ENCODE measurements at places on chromosomes 4 and X. TPM values are rescaled to one million over a fixed set of nuclear protein-coding genes. Genes with fewer than 3 reads are reported as not detected.

CTSO gene
- 6.2 TPM for total RNA-seq

CCNB3 gene
- total RNA-seq, result 0.11 TPM

POU3F4 gene
- not detected for total RNA-seq

DNA sequence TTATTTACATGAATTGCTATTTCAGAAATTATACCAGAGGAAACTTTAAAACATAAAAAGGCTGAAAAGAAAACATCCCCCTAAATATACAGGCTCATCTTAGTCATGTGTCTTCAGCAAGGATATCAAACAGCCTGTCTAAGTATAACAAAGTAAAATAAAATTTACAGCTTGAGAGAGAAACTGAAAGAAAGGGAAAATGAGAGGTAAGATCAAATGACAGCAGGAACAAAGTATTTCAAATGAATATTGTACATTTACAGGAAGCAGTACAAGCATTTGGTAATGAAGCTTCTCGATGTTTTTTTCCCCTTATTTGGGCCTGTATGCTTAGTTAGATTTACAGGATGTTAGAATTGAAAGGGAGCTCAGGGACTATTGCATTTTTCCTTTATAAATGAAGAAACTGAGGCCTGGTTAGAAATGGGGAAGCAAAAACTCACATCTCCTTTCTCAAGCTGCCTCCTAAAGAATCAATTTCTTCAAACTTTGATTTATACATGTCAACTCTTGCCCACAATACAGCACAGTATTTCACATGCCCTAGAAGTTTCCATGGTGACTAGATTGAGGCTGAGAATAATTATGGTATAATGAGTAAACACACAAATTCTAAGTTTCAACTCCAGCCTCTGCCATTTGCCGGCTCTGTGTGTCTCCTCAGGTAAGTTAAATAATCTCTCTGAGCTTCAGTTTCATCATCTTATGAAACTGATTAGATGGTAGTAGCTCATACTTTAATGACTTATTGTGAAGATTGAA lies 29.3 kb downstream of the DAPP1 start:
- DNase-seq, result no peak

DNA sequence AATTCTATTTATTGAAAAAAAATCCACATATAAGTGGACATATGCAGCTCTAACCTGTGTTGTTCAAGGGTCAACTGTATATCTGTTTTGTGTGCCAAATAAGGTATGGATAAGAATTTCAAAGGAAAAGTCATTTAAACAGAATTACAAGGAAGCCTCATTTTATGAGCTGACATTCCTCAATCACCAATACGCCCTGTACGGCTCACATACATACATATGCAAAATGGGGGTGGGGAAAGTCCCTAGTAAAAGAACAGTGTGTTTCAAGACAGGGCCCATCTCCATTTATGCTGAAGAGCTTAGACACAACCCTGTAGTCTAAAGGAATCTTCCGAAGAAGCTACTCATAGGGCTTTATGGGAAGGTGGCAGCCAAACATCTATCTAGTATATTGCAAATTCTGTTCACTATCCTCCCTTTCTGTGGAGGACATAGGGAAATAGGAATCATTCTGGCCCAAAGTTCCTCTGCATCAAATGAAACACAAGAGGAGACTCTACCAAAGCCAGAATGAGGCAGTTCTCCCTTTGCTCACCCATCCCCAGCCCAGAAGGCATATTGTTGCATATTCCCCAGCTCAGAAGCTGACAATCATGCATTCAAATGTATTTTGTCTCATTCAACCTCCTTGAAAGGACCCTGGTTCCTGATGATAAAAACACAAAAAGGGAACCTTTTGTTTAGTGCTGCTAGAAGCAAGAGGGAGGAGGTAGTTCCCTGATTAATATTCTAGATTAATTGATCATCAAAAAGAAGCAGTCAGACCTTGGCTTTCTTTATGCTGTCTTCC lies 13.7 kb upstream of the ZBTB33 start:
- no peak for DNase-seq

DNA sequence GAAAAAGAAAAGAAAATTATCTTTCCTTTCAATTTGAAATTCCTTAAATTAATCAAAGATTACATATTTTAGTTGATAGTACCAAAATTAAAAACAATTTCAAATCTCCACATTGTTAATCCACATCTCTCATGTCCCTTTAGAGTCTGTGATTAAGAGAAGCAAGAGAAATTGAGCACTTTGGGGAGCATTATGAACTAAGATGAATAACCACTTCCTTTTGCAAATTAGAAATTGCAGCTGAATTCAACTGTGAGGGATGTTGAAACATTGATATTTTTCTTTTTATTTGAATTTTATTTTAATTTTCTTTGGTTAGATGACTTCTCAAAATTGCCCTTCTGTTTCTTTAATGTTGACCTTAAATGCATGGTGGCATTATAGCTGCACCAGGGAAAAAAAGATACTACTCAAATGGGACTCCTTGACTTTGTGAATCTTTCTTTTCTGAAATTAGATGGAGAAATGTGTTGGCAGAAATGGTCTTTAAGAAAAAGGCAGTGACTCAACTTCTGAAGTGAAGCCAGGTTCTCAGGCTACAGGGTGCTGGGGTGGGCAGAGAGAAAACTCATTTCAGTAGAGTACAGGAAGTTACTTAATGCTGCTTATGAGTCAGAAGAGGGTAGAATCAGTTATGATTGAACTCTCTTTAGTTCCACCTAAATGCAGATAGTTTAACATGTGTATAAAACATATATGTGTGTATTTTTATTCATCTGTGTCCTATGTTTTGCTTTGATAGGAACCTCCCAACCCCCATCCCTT lies 92.0 kb upstream of the TNIP3 start:
- DNase-seq, result no peak

DNA sequence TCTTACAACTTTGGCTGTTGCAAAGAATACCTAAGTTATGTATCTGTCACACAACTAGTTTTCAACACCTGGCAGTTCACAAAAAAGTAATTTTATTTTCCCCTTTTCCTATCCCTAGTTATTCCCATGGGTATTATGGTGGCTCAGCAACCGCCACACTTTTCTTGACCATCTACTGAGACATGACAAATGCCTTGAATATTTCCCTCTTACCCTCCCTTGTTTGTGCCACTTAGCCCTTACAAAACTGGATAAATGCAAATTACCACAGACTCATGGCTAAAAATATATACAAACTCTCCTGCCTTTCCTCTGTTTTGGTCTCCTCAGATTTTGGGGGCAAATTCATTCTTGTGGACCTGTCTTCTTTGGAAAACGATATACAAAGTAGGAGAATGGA lies 72.1 kb downstream of the AMOT start:
- no peak for DNase-seq

GRCh38 chrX:121160987-121161386 lies 113.6 kb downstream of the GLUD2 start:
- DNase-seq, result no peak

- DNase-seq, result peak; percentile 65
Measured at GRCh38 chr4:39976945-39977488, 694 bp downstream of the PDS5A start.

- peak; percentile 57 for DNase-seq
Measured at GRCh38 chr4:25085671-25086070, 54.9 kb upstream of the LGI2 start.

GRCh38 chrX:153867139-153867538 lies 18.8 kb downstream of the L1CAM start:
- no peak for DNase-seq

- DNase-seq, result no peak
Measured at GRCh38 chr4:163161536-163162205, 5.0 kb downstream of the NAF1 start.

Measured in Right ventricle myocardium superior (tissue), 1 donor.